ENCODE measurements at places on chromosomes 4 and X.

DNA sequence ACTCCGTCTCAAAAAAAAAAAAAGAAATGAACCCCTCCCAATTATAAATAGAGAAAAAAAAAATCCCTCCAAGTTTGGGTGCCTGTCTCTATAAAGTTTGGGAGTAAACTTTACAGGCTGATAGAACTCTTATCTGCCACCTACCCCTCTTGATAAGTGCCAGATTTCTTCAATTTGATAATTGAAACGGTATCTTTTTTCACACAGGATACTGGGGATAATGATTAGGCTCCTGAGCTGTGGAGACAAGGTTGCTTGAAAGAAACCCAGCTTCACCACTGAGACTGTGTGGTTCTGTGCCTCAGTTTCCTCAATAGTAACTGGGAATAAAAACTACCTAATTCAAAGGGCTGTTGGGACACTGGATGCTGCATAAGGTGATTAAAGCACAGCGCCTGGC, 606 bp downstream of the EFHC2 start:
- DNase-seq = no peak

- no peak for DNase-seq
Measured at GRCh38 chr4:179145746-179146525, 1703.7 kb upstream of the AGA start.

DNA sequence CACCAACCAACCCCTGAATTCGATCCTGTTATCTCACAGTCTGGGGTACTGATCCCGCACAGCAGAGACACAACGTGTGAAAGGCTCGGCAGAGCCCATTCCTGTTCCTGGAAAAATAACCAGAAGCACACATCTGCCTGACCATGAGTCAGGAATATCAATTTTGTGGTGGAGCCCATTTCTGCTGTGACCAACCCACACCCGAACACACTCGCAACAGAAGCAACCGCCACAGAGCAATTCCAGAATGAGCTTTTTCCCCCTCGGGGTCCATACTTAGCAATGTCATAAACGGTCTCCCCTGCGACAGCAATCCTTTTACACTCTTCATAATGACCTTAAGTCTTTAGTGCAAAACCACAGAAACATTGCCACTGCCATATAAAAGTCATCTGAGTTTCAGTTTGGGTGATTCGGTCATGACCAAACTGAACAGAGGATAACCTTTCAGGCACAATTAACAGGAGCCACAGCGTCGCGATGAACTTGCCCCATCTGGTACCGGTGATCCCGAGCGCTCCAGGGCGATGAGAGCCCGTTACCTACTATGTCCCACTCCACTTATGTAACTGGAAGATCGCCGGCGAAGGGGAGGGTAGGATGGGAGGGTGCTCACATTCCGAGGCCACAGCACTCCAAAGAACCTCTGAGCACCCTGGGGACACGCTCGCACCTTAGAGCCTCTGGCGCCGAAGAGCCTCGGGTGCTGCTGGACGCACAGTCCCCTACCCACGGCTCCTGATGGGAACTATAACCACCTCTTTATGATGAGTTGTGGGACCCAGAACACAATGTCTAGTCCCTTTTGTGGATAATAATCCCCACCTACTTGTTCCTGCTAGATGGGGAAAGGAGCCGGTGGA, 1.1 kb downstream of the MECP2 start:
- DNase-seq = no peak

DNA sequence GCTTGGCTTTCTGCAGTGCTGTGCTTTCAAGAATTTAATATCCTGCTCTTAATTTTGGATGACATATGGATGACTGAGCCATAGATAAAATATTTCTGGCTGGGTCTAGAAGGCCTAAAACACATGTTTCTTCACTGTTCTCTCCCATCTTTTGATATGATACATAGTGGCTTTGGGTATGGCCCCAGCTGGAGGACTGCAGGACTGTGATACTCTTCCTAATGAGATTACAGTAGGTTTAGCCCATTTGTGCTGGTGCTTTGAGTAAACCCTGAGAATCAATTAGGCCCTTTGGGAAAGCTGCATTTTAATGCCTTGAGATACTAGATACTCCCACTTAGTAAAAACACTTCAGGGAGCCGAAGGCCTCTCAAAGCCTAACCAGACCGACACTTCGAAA, 38.0 kb downstream of the KIT start:
- DNase-seq = no peak

- no peak for DNase-seq
Measured at GRCh38 chr4:129490516-129490915, 394.6 kb downstream of the C4orf33 start.

GRCh38 chrX:150094375-150094774, 156.1 kb upstream of the EOLA2 start:
- DNase-seq = no peak

GRCh38 chr4:148740701-148741100, 298.5 kb upstream of the NR3C2 start:
- no peak for DNase-seq

DNA sequence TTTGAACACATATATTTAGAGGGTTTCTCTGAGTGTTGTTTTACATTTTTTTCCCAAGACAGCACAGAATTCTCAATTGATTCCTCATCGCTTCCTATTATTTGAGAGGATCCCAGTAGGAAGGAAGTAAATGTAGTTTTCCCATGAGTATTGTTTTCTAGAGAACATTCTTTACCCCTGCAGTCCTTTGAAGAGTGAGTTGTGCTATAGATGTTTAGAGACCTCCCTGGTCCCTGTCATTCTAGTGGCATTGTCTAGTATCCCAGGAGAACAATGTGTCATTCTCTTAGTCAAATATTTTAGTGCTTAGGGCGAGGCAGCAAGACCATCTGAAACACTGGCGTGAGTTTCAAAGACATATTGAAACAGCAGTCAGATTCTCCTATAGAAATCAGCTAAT, 32.5 kb downstream of the SORBS2 start:
- DNase-seq = no peak

GRCh38 chr4:8691151-8691775, 98.7 kb downstream of the CPZ start:
- no peak for DNase-seq

- DNase-seq = no peak
Measured at GRCh38 chrX:69024161-69024736, 141.0 kb downstream of the PJA1 start.

- DNase-seq = no peak
Measured at GRCh38 chrX:74272230-74272629, 31.8 kb upstream of the ZCCHC13 start.

GRCh38 chrX:71107762-71108360, 1.3 kb upstream of the CXorf65 start:
- DNase-seq = no peak

GRCh38 chrX:26445288-26445687, 229.3 kb downstream of the MAGEB5 start:
- no peak for DNase-seq
